ENCODE measurements at places on chromosomes 4 and X. TPM values are rescaled to one million over a fixed set of nuclear protein-coding genes. Genes with fewer than 3 reads are reported as not detected.

Gene CLGN
- total RNA-seq = 0.74 TPM

Gene PRR32
- total RNA-seq = not detected

DNA sequence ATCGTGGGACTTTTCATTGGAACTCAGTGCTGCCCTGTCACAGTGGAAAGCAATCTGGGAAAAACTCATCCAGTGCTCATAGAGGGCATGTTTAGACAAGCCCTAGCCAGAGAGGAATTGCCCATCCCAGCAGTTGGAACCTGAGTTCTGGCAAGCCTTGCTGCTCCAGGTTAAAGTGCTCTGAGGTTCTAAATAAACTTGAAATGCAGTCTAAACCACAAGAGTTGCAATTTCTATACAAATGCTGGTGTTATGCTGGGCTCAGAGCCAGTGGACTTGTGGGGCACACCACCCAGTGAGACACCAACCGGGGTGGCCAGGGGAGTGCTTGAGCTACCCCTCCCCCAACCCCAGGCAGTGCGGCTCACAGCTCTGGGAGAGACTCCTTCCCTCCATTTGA is 142.8 kb upstream of the PPP1R2C start:
- DNase-seq = no peak

GRCh38 chrX:12950851-12951594 is 23.9 kb upstream of the TMSB4X start:
- DNase-seq = no peak

Measured in posterior vena cava (tissue), 2 donors.